Right ventricle myocardium superior (tissue), 1 donor: ENCODE measurements at places on chromosomes 12 and 14. TPM values are rescaled to one million over a fixed set of nuclear protein-coding genes. Genes with fewer than 3 reads are reported as not detected.

MGAT4C gene
- 2.6 TPM for total RNA-seq

TMBIM4 gene
- total RNA-seq = 60.8 TPM

PROX2 gene
- total RNA-seq = not detected

SLC6A12 gene
- total RNA-seq = 0.86 TPM

ADAMTS20 gene
- not detected for total RNA-seq

SUOX gene
- total RNA-seq = 29.7 TPM

DNA sequence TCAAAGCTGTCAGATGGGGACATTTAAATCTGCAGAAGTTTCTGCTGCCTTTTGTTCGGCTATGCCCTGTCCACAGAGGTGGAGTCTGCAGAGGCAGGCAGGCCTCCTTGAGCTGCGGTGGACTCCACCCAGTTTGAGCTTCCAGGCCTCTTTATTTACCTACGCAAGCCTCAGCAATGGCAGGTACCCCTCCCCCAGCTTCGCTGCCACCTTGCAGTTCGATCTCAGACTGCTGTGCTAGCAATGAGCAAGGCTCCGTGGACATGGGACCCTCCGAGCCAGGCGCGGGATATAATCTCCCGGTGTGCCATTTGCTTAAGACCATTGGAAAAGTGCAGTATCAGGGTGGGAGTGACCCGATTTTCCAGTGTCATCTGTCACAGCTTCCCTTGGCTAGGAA, 115.5 kb downstream of the FUT8 start:
- no peak for DNase-seq

- DNase-seq = no peak
Observed at GRCh38 chr14:94775091-94775870, 5.4 kb upstream of the GSC start.

DNA sequence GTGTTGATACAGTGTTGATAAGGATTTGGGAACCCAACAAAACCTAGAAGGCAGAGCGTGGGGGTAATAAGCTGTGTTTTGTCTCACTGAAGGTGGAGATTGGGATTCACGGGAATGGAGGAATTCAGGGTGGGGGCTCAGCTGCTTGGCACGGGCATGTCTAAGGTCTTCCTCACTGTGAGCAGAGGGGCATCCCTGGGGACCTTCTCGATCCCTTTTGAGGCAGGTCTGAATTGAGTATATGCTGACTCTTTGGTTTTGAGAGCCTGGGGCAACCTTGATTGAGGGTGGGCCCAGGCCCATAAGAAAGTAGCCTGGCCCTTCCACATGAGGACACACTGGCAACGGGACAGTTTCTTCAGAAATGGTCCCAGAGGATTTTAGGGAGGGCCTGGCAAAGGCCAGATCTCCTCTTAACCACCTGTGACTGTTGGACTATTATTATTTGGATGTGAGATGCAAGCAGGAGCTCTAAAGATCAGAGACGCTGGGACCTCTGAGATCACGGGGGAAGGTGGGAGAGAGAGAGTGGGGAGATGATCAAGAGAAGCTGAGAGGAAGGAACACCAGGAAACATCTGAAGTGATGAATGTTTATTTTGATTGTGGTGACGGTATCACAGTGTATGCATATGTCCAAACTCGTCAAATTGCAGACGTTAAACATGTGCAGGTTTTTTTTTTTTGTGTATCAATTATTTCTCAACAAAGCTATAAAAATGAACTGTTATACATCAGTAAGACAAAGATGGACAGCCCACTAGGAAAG, 48.4 kb downstream of the SMIM41 start:
- DNase-seq = no peak

- no peak for DNase-seq
Observed at GRCh38 chr14:21723431-21724045, 49.9 kb upstream of the OR4E1 start.

GRCh38 chr12:40802656-40803055, 110.4 kb downstream of the CNTN1 start:
- DNase-seq = no peak

DNA sequence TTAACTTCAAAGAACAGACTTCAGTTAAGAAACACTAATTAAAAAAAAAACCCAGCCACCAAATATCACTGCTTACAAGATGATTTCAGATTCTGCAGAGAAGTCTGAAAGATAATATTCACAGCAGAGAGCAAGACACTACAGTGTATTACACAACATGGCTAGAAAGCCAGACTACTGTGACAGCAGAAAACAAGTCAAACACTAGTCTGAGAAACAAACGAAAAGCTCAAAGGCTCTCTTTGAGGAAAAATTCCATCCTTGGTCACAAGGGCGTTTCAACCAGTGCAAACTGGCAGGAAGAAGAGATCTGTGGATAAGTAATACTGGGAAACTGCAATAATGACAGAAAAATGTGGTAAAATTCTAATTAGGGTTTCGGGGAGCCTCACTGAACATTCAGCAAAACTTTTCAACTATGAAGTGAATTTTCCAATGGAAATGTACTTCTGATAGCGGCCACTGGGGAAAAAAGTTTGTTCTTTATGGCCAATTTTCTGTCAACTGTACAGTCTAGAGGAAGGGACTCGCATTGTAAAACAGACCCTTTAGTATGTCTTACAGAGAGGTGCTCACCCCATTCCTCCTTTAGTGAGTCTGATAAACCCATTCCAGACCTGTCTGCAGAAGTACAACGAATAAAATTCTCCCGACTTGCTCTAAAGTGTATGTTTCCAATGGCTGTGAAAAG, 50.4 kb downstream of the ACADS start:
- DNase-seq = no peak

DNA sequence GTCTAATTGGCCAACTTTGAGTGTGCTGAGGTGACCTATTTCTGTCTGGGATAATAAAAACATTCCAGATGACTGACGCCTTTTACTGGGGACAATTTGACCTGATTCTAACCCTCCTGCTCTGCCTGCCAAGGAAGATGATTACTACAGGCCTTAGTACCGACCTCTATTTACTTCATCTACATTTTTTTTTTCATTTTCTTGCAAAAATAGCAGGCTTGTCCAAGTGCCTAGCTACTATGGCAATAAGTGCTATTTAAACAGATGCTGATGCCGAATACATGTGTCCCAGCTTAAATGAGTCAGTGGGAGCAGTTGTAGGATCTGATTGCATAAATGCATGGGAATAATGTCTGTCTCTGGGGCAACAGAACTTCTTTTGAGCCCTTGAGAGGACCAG, 254.3 kb downstream of the RGS6 start:
- DNase-seq = no peak

- DNase-seq = no peak
Observed at GRCh38 chr12:94165138-94165537, 16.8 kb downstream of the PLXNC1 start.
